Ovary (tissue), 10 donors: ENCODE measurements at places on chromosomes 2 and 18. TPM values are rescaled to one million over a fixed set of nuclear protein-coding genes. Genes with fewer than 3 reads are reported as not detected.
A peak's percentile ranks its signal among the peaks of the same experiment; 100 is the strongest.

The TXNDC2 gene
- 0.10 TPM for polyA plus RNA-seq

The AP1S3 gene
- polyA plus RNA-seq: 0.46 TPM

The SP140 gene
- polyA plus RNA-seq: 0.23 TPM

The PSTPIP2 gene
- polyA plus RNA-seq: 22.3 TPM

The EMILIN1 gene
- 8.6 TPM for polyA plus RNA-seq

The MLPH gene
- polyA plus RNA-seq: 23.3 TPM

The SMCHD1 gene
- 15.6 TPM for polyA plus RNA-seq

The DCC gene
- 0.48 TPM for polyA plus RNA-seq

The CACNB4 gene
- polyA plus RNA-seq: 0.23 TPM

DNA sequence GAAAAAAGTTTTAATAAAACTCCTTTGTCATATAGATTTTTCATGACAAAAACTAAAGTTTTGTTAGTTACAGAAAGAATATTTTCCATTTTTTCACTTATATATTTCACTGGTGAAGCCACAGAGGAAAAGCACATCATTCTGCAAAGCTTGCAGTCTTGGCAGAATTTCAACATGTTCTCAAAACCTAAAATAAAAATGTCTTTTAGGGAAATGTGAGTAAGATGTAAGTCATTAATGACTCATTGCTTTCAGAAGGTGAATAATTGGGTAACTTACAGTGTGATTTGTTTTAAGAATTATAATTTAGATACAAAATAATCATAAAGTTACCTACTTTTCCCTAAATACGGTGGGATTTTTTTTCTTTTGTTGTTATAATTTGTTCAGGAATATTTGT is 43.4 kb upstream of the TNFRSF11A start:
- no peak for DNase-seq

GRCh38 chr2:106978647-106979046 is 92.7 kb upstream of the ST6GAL2 start:
- no peak for DNase-seq

GRCh38 chr2:173296235-173296634 is 58.4 kb upstream of the CDCA7 start:
- DNase-seq: no peak

- peak; percentile 1 for DNase-seq
Observed at GRCh38 chr2:74235041-74235440, 36.6 kb downstream of the MTHFD2 start.

DNA sequence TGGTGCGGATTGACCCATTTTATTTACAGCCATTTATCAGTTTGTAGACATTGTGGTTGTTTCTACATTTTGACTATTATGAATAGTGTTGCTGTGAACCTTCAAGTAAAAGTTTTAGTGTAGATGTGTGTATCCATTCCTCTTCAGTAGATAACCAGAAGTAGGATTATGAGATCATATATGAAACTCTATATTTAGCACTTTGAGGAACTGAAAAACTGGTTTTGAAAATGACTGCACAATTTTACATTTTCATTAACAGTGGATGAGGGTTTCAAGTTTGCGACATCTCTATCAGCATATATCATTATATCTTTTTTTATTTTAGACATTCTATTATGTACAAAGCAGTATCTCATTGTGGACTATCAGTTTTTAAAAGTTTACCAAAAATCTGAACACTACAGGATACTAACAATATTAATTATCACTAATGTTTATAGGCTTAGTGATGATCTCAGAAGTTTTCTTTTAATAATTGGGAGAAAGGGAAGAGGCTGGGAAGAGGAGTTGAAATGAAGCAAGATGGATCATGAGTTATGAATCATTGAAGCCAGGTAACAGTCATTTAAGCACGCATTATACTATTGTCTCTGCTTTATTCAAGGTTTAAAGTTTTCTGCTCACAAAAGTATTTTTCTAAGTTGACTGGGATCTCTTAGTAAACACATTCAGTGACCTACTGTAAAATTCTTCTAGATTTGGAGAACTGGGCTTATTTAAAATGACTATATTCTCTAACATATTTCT is 329.0 kb upstream of the LRATD1 start:
- DNase-seq: no peak

- DNase-seq: no peak
Observed at GRCh38 chr2:98463081-98463481, 18.4 kb downstream of the INPP4A start.

DNA sequence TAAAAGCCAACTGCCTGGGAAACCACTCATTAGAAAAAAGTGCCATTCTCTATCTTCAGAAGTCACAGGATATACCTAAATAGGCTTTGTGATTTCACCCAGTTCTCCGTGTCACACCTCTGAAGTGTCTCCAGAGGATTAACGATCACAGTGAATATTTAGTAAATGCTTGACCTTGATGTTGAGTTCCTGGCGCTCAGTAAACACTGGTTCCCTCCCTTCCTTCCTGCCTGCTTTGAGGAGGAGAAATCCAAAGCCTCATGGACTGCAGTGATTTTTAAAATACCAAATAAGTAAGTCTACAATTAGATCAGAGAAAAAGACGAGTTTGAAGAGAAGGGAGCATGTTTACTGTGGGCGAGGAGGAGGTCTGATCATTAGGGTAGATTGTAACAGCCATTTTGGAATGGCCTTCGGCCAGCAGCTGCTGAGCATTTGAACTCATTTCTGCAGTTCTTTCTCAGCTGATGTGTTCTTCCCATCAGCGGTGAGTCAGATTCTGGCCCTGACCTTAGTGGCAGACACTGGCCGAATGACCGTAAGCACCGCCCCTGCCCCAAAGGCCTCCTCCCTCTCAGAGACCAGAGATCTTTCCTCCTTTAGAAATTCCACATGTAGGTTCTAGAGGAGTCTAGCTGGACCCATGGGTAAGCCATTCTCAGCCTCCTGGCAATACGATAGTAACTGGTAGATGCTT is 62.1 kb upstream of the SLC16A14 start:
- peak; percentile 85 for DNase-seq

DNA sequence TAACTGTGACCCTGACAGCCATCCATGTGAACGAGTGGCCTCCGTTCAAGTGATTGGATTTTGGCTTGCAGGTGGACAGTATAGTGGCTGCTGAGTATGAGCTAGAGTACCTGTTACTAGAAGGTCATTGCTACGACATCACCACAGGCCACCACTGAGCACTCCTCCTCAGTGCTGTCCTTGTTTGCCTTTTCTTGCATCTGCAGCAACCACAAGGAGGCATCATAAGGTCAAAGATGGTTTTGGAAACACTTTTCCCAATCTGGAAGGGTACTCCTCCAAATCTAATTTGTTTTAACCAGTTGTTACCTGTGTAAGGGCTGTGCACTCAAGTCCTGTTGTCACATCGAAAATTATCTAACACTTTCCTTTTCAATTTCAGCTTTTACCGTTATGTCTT is 81.2 kb downstream of the UGGT1 start:
- no peak for DNase-seq

GRCh38 chr2:10720947-10721395 is 459 bp upstream of the ATP6V1C2 start:
- no peak for DNase-seq

- no peak for DNase-seq
Observed at GRCh38 chr18:41456831-41457230, 498.2 kb upstream of the PIK3C3 start.

DNA sequence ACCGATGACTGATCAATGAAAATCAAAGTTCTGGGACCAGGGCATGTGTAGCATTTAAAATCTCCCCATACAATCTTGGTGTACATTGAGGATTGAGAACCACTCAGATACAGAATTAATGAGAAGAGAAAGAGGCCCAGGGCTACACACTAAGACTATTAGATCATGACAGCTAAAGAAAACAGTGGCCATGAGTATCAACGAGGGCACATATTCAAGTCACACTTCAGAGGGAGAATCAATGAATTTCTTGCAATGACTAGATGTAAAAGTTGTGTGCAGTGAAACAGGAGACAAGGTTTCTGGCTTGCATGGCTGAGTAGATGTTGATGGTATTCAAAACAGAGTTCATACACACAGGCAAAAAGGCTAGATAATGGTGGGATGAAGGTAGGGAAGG is 29.1 kb downstream of the METTL8 start:
- no peak for DNase-seq
